ENCODE measurements at places on chromosomes 13 and 19. TPM values are rescaled to one million over a fixed set of nuclear protein-coding genes. Genes with fewer than 3 reads are reported as not detected.

GRCh38 chr13:69959046-69959445 lies 148.6 kb upstream of the ATXN8OS start:
- DNase-seq = no peak

DNA sequence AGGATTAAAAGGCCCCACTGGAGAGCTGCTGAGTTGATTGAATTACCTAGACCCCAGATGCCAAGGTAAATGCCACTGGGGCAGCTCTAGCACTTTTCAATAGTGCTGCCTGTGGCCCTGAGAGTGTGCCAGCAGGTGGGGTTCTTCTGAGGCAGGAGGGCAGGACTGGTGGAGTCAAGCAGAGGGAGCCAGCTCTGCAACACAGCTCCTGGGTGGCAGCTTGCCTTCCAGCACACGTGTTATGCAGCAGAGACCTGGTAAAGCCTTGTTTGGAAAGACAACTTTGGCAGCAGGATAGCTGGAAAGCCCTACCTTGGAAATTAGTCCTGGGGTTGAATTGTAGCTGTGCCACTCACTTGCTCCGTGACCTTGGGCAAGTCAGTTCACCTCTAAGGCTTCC lies 306.6 kb downstream of the ATP8A2 start:
- DNase-seq = no peak

DNA sequence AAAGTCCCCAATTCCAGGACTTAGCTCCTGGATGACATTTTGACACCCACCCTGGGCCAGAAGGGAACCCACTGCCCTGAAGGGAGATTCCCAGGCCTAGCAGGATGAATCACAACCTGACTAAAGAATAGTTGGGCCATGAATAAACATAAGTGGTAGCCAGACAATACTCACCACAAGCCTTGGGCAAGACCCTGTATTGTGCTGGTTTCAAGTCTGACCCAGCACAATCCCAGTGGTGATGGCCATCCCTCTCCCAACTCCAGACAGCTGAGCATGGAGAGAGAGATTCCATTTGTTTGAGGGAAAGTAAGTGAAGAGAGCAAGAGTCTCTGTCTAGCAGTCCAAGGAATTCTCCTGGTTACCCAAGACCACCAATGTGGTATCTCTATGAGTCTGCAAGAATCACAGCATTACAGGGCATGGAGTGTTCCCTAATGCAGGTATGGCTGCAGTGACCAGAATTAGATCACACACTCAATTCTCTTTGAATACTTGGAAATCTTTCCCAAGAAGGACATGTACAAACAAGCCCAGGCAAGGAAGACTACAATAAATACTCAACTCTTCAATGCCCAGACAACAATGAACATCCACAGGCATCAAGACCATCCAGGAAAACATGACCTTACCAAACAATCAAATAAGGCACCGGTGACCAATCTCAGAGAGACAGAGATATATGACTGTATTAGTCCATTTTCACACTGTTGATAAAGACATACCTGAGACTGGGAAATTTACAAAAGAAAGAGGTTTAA lies 158.0 kb downstream of the VWA8 start:
- no peak for DNase-seq

DNA sequence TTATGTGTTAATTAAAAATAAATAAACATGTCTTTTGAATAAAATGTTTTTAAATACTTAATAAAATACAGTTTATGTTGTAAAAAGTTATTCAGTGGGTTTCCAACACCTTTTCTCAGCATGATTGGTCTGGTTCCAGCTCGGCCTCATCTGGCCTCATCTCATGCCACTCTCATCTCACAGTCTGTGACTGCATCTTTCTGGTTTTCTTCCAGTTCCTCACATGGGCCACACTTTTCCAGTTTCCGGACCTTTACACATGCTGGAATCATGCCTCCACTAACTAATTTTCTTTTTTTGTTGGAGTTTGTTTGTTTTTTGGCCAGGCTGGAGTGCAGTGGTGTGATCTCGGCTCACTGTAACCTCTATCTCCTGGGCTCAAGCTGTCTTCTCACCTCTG lies 82.5 kb downstream of the RUBCNL start:
- no peak for DNase-seq

Gene PRTN3
- total RNA-seq = not detected
